ENCODE measurements at places on chromosomes 13 and 19.

GRCh38 chr13:114048443-114048842 lies 74.6 kb upstream of the C13orf46 start:
- no peak for DNase-seq
- H3K27ac ChIP-seq = no peak overlapping the region
- H3K36me3 ChIP-seq = no peaks in the 10 kb centered on the region

DNA sequence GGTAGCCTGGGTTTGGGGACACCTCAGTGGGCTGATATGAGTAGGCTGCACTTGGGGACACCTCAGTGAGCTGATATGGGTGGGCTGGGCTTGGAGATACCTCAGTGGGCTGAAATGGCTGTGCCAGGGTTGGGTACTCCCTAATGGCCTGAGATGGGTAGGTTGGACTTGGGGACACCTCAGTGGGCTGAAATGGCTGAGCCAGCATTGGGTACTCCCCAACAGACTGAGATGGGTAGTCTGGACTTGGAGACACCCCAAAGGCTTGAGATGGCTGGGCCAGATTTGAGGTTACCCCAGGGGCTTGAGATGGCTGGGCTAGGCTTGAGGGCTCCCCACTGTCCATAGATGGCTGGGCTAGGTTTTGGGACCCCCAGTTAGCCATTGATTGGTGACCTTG lies 12.1 kb downstream of the IQCN start:
- H3K4me3 ChIP-seq = no peak overlapping the region
- no peak overlapping the region for H3K27ac ChIP-seq
- no peaks in the 10 kb centered on the region for H3K27me3 ChIP-seq
- H3K4me1 ChIP-seq = no peaks in the 10 kb centered on the region
- DNase-seq = no peak

GRCh38 chr13:91323349-91323748 lies 24.1 kb upstream of the MIR17HG start:
- H3K27me3 ChIP-seq = no peaks in the 10 kb centered on the region
- no peaks in the 10 kb centered on the region for H3K36me3 ChIP-seq
- no peaks in the 10 kb centered on the region for H3K4me1 ChIP-seq
- no peak overlapping the region for H3K4me3 ChIP-seq

DNA sequence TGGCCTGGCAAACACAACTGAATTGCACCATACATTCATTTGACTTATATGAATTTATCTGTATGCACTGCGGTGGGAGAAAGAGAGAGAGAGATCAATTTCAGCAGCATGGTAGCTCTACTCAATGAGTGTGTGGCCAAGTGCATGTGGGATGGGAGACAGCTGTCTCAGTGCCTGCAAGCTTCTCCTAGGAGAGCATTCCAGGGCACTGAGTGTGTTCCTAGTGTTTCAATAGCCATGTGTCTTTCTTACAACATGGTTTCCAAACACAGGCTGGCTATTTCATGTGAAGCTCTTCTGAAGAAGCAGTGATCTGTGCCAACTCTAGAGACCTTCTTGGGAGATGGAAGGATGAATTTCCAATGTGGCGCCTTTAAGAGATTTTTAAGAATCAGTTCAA lies 43.5 kb downstream of the NEK5 start:
- H3K4me3 ChIP-seq = no peak overlapping the region
- no peak for DNase-seq
- H3K4me1 ChIP-seq = no peaks in the 10 kb centered on the region

DNA sequence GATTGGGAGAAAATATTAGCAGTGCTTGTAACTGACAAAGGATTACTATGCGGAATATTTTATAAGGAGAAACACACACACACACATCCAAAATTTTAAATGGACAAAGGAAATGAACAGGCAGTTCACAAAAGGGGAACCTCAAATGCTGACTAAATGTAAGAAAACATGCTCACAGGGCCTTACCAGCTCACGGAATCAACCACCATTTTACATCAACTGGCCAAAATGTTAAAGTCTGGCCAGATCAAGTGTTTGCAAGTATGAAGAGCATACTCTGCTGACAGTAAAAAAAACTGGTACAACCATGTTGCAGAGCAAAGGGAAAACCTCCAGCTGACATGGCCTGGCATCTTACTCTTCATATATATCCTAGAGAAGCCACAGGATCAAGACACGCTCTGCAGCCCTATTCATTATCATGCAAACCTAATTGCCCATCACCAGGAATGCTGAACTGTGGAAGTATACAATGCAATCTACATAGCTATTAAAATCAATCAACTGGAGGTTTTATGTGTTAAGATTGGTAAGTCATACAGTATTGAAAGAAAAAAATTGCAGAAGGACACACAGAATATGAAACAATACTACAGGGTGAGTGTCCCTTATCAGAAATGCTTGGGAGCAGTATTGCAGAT lies 124.4 kb downstream of the RNF17 start:
- peaks cover 13% of the 10 kb centered on the region for H3K36me3 ChIP-seq
- no peak overlapping the region for H3K4me3 ChIP-seq
- H3K27me3 ChIP-seq = no peaks in the 10 kb centered on the region
- DNase-seq = no peak
- H3K27ac ChIP-seq = no peak overlapping the region

DNA sequence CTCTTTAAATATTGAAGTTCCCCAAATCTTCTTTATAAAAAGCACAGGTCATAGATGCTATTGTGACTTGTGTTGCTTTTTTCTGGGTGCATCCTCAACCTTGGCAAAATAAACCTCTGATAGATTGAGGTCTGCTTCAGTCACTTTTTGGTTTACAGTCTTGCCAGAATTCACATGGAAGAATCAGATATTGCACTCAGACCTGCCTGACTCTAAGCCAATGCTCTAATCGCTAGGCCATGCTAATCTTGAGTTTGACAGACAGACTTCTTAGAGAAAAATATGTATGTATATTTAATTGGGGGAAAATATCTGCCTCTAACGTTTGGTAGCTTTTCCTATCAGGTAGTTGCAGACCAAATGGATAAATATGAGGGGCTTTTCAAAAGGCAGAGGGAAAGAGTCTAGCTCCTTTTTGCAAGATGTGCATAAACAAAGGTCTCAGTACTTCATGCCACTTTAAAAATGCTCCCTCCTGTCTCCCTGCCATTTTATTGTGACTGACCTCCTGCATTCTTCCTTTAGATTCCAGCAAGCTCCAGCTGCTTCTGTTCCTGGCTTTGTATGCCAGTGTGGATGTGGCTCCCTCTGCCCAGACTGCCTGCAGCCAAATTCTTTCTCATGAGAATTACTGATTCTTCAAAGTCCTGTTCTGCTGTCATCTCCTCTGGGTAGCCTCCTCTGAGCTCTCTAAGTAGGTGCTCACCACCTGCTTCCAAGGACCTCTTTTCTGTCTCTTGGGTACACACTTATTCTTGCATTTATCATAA lies 42.4 kb upstream of the RFC3 start:
- H3K36me3 ChIP-seq = no peaks in the 10 kb centered on the region
- no peak overlapping the region for H3K27ac ChIP-seq
- no peaks in the 10 kb centered on the region for H3K27me3 ChIP-seq
- no peak for DNase-seq
- H3K4me3 ChIP-seq = no peak overlapping the region

DNA sequence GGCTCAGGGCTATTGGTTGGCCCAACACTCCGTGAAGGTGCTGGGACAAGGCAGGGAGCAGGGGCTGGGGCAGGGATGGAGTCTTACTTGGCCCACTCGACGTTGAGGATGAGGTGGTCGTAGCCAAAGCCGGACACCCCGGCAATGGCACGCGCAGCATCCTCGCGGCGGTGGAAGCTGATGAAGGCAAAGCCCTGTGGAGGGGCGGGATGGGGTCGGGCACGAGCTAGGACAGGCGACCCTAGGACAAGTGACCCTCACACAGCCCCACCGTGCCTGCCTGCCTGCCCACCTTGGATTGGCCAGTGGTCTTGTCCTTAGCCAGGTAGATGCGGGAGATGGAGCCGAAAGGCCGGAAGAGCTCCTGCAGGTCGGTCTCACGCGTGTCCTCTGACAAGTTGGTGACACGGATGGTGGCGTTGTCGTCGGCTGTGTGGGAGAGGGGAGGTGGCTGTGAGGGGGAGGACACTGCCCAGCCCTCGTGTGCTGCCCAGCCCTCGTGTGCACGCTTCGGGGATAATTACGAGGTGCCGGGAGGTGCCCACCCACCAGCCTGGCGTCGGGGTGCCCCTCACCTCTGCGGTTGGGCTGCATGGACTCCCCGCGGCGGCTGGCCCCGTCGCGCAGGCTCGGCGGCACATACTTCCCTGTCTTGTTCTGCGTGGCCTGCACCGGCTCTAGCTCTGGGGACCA lies 4.0 kb downstream of the P2RY11 start:
- no peak overlapping the region for H3K27ac ChIP-seq
- no peak overlapping the region for H3K4me3 ChIP-seq
- no peak for DNase-seq
- H3K27me3 ChIP-seq = no peaks in the 10 kb centered on the region
- peaks cover 33% of the 10 kb centered on the region for H3K36me3 ChIP-seq

GRCh38 chr19:35513628-35514281 lies at the start of gene DMKN:
TSS of gene DMKN (minus strand) at chr19:35513649. CDS start at chr19:35513475, 174 bp downstream.
- H3K4me1 ChIP-seq = peaks cover 13% of the 10 kb centered on the region
- no peaks in the 10 kb centered on the region for H3K36me3 ChIP-seq
- no peaks in the 10 kb centered on the region for H3K27me3 ChIP-seq
- no peak within 1 kb of the TSS for H3K27ac ChIP-seq
- H3K4me3 ChIP-seq = peak within 1 kb of the TSS; percentile 25

- no peaks in the 10 kb centered on the region for H3K27me3 ChIP-seq
- no peak for DNase-seq
- H3K4me1 ChIP-seq = no peaks in the 10 kb centered on the region
- H3K27ac ChIP-seq = no peak overlapping the region
- H3K4me3 ChIP-seq = peak overlapping the region; percentile 84
These were observed 760 bp downstream of the ZNF91 start for GRCh38 chr19:23394511-23394910.

GRCh38 chr19:18417250-18418028 lies 1.8 kb upstream of the SSBP4 start:
- H3K4me3 ChIP-seq = peak overlapping the region; percentile 29
- no peaks in the 10 kb centered on the region for H3K36me3 ChIP-seq
- H3K27me3 ChIP-seq = peaks cover 2% of the 10 kb centered on the region
- H3K4me1 ChIP-seq = peaks cover 10% of the 10 kb centered on the region

DNA sequence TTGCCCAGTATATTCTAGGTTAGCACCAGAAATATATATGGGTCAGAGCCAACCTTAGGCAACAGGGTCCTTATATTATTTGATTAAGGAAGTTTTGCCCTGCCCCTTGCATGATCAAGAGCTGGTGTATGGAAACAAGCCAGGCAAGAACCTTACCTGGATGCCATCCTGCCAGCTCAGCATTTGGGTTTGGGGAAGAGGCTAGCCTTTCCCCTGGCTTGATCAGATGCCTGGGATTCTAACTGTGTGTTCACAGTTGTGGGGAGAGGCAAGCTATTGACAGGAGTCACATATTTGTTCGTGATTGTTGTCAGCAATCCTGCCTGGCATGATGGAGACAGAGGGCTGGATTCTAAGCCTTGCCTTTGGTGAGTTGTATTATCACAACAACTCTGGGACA lies 260.0 kb upstream of the DACH1 start:
- peaks cover 2% of the 10 kb centered on the region for H3K4me1 ChIP-seq
- H3K4me3 ChIP-seq = no peak overlapping the region
- H3K27me3 ChIP-seq = no peaks in the 10 kb centered on the region
- H3K27ac ChIP-seq = no peak overlapping the region
- DNase-seq = no peak

- no peak for DNase-seq
- H3K4me1 ChIP-seq = no peaks in the 10 kb centered on the region
- no peaks in the 10 kb centered on the region for H3K36me3 ChIP-seq
- H3K27ac ChIP-seq = no peak overlapping the region
These were observed 17.4 kb downstream of the GPR183 start for GRCh38 chr13:99289674-99290337.

GRCh38 chr19:19531951-19532805 lies 3.5 kb downstream of the YJEFN3 start:
- DNase-seq = peak; percentile 77
- no peak overlapping the region for H3K27ac ChIP-seq
- no peaks in the 10 kb centered on the region for H3K27me3 ChIP-seq
